ENCODE measurements at places on chromosomes 4 and X.

GRCh38 chr4:158268553-158268952 lies 58.3 kb downstream of the TMEM144 start:
- DNase-seq: no peak

DNA sequence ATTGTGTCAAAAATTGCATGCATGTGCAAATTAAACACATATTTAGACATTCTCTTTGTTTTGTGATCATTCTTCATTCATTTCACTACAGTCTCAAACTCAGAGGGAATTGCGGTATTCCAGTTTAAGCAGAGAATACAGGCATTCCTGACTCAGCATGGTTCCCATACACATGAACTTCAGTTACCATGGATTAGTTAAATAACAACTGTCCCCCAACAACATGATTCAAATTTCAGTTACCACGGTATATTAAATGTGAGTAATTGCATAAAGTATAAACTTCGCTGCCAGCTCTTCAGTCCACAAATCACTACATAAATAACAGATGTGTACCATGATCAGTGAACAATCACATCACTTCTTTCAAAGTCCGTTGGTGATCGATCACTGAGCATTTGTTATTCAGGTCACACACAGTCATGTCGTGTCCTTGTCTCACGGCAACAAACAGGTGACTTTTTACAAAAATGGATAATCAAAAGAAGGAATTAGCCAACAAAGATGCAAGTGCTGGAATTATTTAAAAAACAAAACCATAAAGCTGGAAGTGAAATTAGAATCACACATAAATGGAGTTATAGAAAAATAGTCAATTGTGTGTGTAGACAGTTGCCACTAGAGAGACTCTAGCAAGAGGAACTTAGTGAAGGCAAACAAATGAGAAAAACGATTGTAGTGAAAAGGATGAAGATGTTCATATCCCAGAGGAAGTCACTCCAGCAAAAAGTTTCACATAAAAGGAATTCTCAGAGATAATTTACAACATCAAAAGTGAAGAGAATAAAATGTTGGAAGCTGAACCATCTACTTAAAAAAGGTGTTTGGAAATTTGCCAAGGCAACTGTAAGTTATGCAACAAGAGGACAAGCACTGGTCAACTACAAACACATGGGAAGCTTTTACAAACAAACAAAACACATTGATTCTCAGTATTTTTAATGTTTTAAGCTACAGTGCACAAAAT lies 138.6 kb upstream of the SMARCAD1 start:
- DNase-seq: no peak

DNA sequence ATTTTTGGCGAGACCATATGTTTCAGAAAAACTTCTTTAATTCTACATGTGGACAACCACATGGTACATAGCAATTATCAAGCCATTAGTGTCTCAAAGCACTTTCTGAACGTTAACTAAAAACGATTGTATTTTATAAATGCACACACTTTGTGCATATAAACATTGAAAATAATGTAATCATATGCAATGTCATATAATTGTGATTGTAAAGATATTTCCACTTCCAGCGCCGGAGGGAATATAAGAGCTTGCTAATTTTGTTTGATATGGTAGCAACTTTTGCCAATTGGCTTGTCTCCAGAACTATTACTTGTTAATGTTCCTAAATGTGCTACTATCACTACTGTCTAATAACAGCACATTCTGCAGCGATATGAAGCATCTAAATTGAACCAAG lies 162.3 kb upstream of the SMIM31 start:
- DNase-seq: no peak

GRCh38 chr4:87839592-87839946 lies 6.8 kb downstream of the MEPE start:
- DNase-seq: no peak

- no peak for DNase-seq
Measured at GRCh38 chr4:83248486-83248885, 36.1 kb downstream of the COQ2 start.

DNA sequence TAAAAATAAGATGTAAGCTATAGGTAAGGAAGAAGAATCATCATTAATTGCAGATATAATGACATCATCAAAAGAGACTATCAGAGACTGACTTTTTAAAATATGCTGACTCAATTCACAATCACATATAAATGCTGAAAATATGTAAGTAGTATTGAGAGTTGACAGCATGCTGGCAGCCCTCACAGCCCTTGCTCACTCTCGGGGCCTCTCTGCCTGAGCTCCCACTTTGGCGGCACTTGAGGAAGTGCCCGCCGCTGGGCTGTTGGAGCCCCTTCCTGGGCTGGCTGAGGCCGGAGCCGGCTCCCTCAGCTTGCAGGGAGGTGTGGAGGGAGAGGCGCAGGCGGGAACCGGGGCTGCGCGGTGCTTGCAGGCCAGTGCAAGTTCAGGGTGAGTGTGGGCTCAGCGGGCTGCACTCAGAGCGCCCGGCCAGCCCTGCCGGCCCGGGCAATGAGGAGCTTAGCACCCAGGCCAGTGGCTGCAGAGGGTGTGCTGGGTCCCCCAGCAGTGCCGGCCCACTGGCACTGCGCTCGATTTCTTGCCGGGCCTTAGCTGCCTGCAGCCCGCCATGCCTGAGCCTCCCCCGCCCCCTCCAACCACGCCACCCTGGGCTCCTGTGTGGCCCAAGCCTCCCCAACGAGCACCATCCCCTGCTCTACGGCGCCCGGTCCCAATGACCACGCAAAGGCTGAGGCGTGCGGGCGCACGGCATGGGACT lies 68.9 kb downstream of the RAB28 start:
- no peak for DNase-seq

- no peak for DNase-seq
Measured at GRCh38 chrX:16113978-16114565, 9.3 kb upstream of the GRPR start.

- DNase-seq: peak; percentile 59
Measured at GRCh38 chrX:103533511-103534216, 14.4 kb upstream of the RAB40A start.

DNA sequence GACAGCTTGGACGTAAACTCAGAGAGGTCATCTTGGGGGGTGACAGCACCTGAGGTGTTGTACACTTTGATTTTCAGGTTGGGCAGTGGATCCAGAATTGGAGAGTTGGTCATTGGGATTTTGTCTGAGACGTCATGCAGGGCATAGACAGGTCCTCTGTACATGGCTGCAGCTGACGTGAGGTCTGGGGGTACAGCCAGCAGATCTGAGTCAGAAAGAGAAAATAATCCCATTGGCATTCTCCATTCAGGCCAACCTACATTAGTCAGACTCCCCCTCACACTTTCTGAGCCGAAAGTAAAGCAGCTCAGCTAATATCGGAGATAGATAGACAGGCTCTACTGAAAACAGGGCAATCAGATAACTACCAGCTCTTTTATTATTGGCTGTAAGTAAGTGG lies 329.7 kb downstream of the UNC5C start:
- no peak for DNase-seq

GRCh38 chr4:89056292-89056952 lies 563 bp downstream of the FAM13A start:
- DNase-seq: no peak

GRCh38 chr4:103095080-103095479 lies 4.6 kb downstream of the BDH2 start:
- DNase-seq: no peak

DNA sequence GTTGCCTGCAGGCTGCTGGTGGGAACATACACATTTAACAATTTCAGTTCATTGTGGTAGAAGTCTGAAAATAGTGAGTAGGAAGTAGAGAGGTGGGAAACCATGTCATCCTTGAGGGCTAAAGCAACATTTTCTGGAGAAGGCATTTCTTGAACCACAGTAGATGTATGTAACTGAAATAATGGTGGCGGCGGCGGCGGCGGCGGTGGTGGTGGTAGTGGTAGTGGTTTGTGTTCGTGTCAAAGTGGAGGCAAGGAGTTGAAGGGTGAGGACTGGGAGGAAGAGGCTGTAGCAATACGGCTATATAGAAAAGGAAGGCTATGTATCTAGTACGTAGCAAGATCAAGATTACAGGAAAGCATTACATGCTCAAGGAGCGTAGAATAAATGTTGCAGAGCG lies 1381.6 kb upstream of the TENM3 start:
- DNase-seq: no peak

GRCh38 chr4:99102634-99103033 lies 14.0 kb upstream of the ADH5 start:
- no peak for DNase-seq

GRCh38 chr4:80307774-80308465 lies 27.6 kb upstream of the CFAP299 start:
- DNase-seq: no peak

DNA sequence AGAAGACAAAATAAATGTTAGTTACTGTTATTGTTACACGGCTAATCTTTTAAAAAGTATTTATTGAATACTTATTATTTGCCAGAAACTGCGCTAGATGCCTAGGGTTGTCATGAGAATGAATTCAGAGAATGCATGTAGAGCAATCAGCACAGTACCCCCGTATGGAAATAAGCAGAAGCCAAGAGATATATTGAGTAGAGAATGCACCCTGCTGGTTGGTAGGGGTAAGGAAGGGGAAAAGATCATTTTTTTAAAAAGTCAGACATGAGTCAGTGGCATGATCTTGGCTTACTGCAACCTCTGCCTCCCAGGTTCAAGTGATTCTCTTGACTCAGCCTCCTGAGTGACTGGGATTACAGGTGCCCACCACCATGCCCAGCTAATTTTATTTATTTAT lies 13.1 kb upstream of the DRP2 start:
- no peak for DNase-seq

- peak; percentile 25 for DNase-seq
Measured at GRCh38 chrX:24395775-24396174, 35.3 kb downstream of the SUPT20HL1 start.

GRCh38 chr4:145557720-145558119 lies 61.5 kb upstream of the MMAA start:
- DNase-seq: peak; percentile 4

DNA sequence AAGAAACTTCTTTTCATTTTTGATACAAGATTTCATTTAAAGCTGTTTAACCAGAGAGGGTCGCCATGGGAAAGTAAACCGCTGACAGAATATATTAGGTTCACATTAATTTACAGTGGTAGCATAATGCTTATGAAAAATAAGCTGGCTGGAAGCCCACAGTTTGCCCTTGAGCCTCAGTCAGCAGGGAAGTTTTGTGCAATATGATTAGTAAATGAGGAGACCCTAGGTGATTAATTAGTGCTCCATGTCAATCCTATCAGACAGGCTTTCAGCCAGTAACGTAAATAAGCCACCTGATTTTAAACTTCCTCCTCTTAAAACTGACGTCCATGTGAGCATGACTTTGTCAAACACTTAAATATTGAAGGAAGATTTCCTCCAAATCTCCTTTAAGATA lies 134.2 kb downstream of the TSPAN5 start:
- no peak for DNase-seq

Data from T follicular helper cell (primary cell).